Kidney epithelial cell (primary cell): ENCODE measurements at places on chromosomes 2 and 18.

GRCh38 chr18:47560723-47561715 lies 309.6 kb upstream of the SKOR2 start:
- no peak for DNase-seq

DNA sequence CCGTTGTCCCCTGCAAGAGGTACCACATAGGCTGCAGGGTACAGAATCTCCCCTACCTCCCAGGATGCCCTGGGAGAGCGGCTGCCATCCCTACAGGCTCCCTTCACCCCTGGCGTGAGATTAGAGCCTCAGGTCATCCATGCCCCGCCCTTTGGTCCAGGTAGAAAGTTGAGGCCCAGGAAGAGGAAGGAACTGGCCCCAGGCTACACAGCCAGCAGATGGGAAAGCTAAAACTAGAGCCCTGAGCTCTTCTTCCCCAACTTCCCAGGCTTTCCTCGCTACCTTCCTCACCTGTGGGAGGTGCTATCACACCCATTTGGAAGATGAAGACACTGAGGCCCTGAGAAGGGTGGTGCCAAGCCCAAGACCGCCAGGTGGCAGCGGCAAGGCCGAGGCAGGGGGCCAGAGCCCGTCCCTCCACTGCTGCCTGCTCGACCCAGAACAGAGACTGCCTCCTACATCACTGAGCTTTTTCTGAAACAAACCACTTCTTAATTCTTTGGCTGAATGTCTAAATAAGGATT lies 25.8 kb downstream of the CIB4 start:
- no peak for DNase-seq

DNA sequence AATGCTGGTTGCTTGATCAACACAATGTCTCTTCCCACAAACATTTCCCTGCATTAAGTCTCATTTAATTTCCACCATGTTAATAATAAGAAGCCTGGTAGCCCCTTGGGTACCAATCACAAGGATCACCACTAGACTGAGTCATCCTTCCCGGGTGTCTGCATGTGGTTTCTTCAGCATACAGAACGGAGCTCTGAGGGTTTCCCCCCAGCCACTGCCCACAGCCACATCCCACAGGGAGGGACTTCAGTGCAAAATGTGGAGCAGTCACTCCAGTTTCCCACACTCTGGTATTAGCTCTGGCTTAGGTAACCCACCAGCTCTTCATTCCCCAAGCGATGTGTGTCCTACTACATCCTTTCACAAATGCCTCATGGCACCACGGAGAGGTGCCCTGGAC lies 42.7 kb upstream of the POLE4 start:
- peak; percentile 31 for DNase-seq

- DNase-seq: no peak
These were observed 74.9 kb downstream of the RHOB start for GRCh38 chr2:20521682-20522189.

GRCh38 chr2:100539221-100539620 lies 23.6 kb upstream of the PDCL3 start:
- DNase-seq: no peak

GRCh38 chr2:71148506-71149063 lies 18.2 kb downstream of the MPHOSPH10 start:
- no peak for DNase-seq

- DNase-seq: no peak
These were observed 74.8 kb upstream of the SLC66A3 start for GRCh38 chr2:11080253-11081115.

- DNase-seq: no peak
These were observed 69.0 kb upstream of the ZCCHC2 start for GRCh38 chr18:62453864-62454263.

DNA sequence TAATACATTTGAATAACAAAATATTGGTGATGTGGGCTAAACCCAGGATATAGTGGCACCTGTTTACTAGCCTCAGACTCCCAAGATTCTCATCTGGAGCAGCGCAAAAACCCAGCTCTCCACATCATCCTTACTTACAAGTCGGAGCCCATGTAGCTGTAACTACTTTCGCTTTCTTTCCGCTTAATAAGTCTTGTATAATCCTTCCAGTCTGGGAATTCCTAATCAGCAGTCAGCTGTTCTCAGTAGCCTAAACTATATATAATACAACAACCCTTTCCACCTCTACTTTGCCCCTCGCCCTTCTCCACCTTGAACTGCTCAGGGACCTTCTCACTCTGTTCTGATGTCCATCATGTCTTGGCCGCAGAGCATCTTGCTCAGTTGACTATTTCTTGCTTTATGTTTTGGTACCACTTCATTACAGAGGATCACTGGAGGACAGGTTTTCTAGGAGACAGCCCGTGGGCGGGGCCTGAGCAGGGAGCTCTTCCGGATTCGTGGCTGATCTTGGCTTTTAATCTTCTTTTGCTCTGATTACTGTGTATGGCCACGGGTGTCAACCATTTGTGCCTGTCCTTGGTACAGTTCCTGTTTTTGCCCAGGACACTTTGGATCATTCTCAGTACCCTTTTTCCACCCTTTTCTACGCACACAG lies 119.9 kb upstream of the SERTAD2 start:
- no peak for DNase-seq

DNA sequence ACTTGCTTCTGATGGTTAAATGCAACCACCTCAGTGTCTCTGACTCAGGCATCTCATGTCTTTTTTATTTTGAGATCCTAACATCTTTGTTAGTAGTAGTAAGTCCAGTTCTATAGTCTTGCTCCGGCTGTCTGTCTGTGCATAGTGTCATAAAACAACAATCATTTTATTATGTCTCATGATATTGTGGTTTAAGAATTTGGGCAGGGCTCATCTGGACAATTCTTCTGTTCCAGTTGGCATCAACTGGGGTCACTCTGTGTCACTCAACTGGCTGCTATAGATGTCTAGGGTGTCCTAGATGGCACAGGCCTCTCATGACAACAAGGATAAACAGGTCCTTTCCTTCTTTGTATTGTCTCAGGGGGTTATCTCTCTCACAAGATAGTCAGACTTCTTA lies 299.6 kb upstream of the ZNF521 start:
- no peak for DNase-seq

- DNase-seq: no peak
These were observed 293.7 kb upstream of the HDAC4 start for GRCh38 chr2:239694487-239694886.

GRCh38 chr2:156896294-156896693 lies 361.2 kb upstream of the GALNT5 start:
- DNase-seq: peak; percentile 39

DNA sequence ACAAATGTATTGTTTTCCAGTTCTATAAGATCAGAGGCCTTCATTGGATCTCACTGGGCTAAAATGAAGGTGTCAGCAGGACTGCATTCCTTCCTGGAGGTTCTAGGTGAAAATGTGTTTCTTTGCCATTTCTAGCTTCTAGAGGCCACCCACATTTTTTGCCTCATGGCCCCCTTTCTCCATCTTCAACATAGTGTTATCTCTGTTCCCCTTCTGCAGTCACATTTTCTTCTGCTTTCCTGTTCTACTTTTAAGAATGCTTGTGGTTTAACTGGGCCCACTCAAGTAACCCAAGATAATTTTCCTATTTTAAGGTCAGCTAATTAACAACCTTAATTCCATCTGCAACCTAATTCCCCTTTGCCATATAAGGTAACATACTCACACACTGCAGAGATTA lies 36.1 kb downstream of the METTL21A start:
- DNase-seq: no peak

- no peak for DNase-seq
These were observed 93.3 kb upstream of the CDC42EP3 start for GRCh38 chr2:37764739-37765138.

DNA sequence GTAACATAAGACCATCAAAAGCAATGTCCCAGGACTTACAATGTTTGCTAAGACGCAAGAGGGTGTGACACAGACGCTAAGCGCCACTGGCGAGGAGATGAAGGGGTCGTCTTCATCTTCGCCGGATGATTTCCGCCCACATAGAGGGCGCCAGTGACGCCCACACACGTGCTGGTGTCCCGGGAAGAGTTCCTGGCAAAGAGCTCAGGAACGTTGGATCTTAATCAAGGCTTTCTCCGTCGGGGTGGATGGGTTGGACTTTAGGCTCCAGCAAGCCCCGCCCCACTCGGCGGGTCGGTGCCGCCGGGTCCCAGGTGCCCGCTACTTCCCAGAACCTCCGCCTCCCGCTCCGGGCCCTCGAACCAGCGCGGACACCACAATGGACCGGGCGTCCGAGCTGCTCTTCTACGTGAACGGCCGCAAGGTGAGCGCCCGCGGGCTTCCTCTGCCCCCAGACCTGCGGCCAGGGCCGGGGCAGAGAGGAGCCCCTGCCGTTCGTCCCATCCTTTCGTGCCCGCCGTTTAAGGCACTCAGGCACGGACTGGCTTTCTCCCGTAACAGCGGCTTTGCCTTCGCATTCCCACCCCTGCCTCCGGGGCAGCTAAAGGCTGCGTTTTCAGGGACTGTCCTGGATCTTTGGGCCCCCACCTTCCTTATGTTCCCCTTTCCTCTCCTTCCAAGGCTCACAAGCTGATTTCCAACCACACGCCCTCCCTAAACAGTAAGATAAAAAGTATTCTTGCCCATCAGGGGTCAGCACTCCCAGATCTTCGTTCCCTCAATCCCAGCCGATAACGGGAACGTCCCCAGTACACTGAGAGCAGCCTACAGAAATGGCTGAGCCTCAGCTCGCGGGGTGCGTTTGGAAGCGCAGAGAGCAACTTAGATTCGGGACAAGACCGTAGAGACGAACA lies at the start of gene AOX1:
Gene AOX1, plus strand, starts transcription at position 285 of the 914 bp plus-strand sequence. Its CDS starts 95 bp downstream, at position 380.
- no peak for DNase-seq

- no peak for DNase-seq
These were observed 88.2 kb upstream of the MCFD2 start for GRCh38 chr2:47003641-47004427.

DNA sequence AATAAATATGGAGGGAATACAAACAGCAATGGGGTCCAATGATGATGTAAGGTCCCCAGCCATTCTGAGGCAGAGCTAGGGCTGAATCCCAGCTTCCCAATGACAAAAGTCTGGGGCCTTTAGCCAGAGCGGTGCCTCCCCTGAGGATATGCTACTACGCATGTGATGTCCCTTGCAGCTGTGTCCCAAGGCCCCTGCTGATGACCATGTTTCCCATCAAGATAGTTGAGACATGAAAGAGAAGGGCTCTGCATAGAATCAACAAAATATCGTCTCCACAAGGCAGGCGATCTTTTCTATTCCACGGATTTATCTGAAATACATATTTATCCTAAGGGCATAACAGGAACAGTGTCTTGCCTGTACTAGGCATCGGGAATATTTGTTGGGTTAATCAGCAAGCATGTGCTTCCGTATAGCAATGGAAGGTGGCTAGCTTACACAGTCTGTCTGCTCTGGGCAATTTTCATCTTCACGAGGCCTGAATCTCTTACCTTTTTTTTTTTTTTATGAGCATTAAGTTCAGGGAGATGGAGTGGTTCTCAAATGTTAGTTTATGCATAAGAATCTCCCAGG lies 284.6 kb downstream of the CNTNAP5 start:
- DNase-seq: no peak

GRCh38 chr2:64406407-64406774 lies 47.6 kb upstream of the LGALSL start:
- DNase-seq: no peak

DNA sequence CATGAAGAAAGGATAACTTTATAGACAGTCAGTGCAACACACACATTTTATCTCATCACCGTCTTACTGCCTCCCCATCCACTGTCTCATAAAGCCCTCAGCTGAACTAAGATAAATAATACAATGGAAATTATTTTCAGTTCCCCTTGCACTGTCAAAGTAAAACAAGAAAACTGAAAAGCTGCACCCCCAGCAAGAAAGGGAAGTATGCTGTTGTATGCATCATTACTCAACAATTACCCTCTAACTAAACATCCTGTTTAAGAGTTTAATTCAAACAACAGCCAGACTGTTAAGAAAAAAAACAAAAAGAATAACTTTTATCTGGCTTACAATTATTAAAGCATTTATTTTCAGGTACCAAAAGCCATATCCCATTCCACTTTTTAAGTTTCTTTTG lies 25.0 kb downstream of the MPPE1 start:
- no peak for DNase-seq

DNA sequence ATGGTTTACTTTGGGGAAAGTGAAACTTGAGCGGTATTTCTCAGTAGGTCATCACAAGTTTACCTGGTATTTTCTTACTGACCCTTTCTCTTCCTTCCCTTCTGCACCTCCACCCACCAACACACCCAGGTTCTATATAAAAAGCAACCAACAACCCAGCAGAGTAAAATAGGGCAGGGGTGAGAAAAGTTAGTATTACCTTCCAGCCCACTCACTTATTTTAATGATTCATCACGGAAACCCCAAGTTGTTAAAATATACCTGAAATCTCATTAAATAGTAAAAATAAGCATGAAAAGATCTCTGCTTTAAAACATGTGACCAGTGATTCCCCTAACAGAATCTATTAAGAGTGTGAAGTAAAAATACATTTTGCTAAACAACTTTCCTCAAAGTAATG lies 306.1 kb downstream of the ZEB2 start:
- no peak for DNase-seq

DNA sequence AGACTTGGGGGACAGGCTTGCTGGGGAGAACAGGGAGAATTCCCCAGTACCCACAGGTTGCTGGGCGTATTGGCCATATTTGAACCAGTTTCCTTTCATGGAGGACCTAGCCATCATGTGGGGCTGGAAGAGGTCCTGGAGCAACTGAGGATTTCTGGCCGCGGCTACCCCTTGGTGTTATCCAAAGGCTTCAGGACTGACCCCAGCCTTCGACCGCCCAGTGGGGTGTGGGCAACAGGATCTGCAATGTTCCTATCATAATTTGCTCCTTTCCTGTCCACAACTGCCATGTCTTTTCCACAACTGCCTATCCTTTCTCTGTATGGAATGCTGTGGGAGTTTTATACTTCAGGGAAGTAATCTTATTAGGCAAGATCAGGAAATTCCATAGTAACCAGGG lies 1053.6 kb upstream of the SLC39A10 start:
- DNase-seq: no peak

- DNase-seq: no peak
These were observed 670.2 kb upstream of the ZEB2 start for GRCh38 chr2:145190031-145190703.

DNA sequence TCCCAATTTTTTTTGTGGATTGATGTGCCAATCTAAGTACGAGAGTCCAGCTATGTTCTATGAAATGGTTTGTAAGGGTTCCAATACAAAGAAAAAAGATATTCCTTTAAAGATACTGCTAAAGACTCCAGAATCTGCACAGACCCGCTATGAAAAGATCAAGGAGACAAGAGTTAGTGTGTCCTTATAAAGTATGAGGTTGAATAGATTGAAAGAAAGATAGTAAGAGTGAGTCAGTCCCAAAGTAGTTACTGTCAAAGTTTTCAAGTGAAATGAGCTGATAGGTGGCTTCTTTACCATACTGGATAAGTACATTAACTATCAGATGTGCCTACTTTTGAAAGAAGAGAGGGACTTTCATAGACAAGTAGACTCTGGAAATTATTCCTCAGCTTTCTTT lies 17.9 kb upstream of the EHBP1 start:
- no peak for DNase-seq

- no peak for DNase-seq
These were observed 156.6 kb downstream of the AKAIN1 start for GRCh38 chr18:5040476-5040875.

DNA sequence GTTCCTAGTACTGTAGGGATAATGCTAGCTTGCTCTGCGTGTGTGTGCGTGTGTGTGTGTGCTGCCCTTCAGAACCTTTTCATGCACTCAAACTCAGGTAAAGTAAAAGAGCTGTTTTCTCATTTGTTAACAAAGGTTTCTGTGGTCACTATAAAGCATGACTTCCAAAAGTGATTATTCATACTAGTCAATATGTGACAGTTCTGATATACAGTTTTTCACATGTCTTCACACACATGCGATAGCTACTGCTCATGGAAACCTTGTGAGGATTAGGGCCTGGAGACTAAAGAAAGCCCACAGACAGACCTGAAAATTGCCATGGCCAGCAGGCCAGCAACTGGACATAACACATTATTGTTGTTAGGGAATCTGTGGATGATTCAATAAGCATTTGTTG lies 56.9 kb upstream of the NEMP2 start:
- no peak for DNase-seq
